Kidney (tissue), 22 donors: ENCODE measurements at places on chromosomes 12 and 14. TPM values are rescaled to one million over a fixed set of nuclear protein-coding genes. Genes with fewer than 3 reads are reported as not detected.

DNA sequence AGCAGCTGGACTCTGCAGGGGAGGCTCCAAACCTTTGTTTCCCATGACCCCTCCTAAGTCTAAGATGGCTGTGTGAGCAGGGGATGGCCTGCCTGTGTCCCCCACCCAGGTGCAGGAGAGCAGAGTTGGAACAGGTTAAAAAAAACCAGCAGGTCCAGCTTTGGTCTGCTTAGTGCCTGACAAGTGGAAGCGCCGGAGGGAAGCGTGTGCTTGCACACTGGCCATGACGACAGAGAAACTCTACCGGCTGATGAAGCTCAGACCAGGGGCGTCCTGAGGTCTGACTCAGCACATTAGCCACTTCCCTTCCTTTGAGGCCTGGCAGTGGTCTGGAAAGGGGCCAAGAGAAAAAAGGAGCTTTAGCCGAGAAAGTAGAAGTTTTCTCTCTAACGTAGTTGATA lies 280.1 kb downstream of the VRK1 start:
- DNase-seq, result peak; percentile 30

DNA sequence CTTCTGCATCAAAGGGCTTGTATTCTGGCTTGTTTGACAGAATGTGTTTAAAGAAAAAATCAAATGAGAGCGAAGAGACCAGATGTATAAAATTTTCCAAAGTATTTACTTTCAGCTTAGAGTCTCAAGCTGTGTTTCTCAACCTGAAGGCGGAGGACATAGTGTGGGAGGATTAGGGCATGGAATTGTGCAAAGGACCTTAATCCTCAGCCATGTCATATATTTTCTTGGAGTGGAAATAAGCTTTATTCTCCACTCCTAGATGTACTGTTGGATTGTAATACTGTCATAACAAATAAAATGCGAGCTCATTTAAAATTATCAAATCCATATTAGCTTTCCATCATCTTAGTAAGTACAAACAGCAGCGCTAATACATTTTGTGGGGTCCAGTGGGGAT lies 154.0 kb downstream of the PAH start:
- DNase-seq, result no peak

GRCh38 chr14:95128140-95128539 lies 29.2 kb downstream of the DICER1 start:
- DNase-seq, result no peak

- DNase-seq, result no peak
Observed at GRCh38 chr12:74890237-74890599, 319.4 kb downstream of the KCNC2 start.

The ANKS1B gene
- 1.7 TPM for polyA plus RNA-seq

The RFX4 gene
- not detected for polyA plus RNA-seq
